ENCODE measurements at places on chromosomes 5 and 9. TPM values are rescaled to one million over a fixed set of nuclear protein-coding genes. Genes with fewer than 3 reads are reported as not detected.

- DNase-seq, result no peak
Measured at GRCh38 chr5:72733810-72734209, 82.7 kb upstream of the TNPO1 start.

GRCh38 chr5:137631453-137631852 lies 104.4 kb downstream of the KLHL3 start:
- DNase-seq, result no peak

DNA sequence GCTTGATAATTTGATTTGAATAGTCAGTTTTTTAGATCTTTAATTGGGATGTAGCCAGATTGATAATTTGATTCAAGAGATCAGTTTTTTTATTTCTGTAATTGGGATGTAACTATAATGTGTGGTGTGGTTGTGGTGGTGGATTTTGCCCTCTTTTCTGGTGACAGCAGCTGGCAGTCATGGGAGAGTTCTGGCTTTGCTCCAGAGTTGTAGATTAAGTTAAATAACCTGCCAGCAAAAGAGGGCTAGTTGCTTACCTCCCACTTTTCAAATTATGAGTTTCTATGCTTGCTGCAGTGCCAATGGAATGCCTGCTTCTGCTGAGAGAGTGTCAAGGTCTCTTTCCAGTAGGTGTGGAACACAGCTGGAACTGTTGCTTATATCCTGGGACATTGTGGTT lies 315.1 kb downstream of the CCDC171 start:
- no peak for DNase-seq

GRCh38 chr5:42876375-42876844 lies 64.7 kb upstream of the SELENOP start:
- DNase-seq, result no peak

DNA sequence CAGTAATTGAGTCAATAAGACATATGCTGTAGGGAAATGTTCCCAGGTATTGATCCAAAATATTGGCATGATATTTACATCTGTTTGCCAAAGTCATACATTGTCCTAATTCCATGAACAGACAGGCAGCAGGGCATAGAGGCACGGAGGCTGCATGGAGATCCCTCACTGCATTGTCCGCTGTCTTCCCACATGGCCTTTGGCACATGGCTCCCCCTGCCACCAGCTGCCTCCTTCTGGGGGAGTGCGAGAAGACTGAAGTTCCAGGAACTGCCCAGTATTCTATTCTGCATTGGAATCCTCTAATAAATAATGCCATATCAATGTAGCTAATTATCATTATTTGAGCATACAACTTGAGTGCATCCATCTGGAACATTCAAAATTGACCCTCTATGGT lies 269.0 kb downstream of the FBXL7 start:
- DNase-seq, result no peak

DNA sequence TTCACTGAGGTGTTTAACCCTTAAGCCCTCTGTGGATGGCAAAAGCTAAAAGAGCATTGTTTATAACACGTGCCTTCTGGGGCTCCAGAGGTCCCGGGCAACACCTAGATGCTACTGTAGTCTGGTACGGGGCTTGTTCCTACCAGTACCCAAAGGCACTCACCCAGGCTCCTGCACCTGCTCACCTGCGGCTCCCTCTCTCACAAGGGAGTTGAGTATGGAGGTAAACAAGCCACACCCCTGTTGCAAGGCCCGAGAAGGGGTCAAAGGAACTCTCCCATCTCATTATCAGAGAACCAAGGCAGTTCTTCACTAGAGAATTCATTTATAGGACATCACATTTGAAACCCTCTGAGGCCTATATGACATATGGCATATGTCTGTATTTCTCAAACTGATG lies 53.4 kb upstream of the IL6ST start:
- DNase-seq, result no peak

Gene CBY3
- total RNA-seq, result not detected

Gene LRRC19
- not detected for total RNA-seq

GRCh38 chr5:178117923-178118701 lies 4.8 kb downstream of the N4BP3 start:
- DNase-seq, result no peak

- DNase-seq, result no peak
Measured at GRCh38 chr5:107636555-107636954, 34.2 kb downstream of the EFNA5 start.

Gene CCDC187
- 2.6 TPM for total RNA-seq

GRCh38 chr5:6058055-6058715 lies 320.2 kb downstream of the MED10 start:
- no peak for DNase-seq

Measured in left lung (tissue), 14 donors.